ENCODE measurements at places on chromosomes 2 and 18.

- no peak for DNase-seq
These were observed 13.1 kb downstream of the ZAP70 start for GRCh38 chr2:97726261-97727064.

DNA sequence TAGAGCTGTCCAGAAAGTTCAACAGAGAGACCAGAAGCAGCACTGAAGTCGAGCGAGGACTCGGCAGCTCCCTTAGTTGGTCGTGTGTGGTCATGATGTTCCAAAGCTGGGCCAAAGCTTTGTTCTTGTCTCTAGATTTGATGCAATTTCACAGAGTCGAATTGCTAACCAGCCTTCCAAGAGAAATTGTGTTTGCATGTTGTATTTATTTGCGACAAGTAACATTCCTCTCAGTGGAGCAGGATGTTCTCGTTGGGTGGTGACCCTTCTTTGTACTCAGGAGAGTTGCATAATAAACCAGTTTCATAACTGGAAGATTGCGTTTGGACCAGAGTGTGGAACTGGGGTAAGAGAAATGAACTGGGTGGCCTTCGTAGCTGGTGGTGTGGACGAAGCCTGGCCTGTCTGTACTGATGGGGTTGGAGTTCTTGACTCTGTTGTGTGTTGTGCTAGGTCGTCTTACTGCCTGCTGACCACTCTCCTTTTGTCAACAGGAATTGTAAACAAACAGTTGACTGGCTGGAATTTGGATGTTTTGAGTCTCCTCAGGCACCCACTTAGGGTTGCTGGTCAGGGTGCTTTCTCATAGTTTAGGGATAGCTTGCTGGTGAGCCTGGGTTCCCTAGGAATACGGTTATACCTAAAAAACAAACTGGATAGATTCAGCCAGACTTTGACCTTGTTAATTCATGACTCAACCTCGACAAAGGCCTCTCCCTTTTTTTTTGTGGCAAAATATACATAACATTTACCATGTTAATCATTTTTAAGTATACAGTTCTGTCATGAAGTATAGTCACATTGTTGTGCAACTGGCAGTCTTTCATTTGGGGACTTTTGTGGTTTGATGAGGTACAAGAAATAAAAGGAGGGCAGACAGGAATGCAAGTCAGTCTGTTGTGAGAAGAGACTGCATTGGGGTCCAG, 28.9 kb upstream of the TOGARAM2 start:
- DNase-seq: no peak

- no peak for DNase-seq
These were observed 3.0 kb downstream of the MEIS1 start for GRCh38 chr2:66437691-66438497.

DNA sequence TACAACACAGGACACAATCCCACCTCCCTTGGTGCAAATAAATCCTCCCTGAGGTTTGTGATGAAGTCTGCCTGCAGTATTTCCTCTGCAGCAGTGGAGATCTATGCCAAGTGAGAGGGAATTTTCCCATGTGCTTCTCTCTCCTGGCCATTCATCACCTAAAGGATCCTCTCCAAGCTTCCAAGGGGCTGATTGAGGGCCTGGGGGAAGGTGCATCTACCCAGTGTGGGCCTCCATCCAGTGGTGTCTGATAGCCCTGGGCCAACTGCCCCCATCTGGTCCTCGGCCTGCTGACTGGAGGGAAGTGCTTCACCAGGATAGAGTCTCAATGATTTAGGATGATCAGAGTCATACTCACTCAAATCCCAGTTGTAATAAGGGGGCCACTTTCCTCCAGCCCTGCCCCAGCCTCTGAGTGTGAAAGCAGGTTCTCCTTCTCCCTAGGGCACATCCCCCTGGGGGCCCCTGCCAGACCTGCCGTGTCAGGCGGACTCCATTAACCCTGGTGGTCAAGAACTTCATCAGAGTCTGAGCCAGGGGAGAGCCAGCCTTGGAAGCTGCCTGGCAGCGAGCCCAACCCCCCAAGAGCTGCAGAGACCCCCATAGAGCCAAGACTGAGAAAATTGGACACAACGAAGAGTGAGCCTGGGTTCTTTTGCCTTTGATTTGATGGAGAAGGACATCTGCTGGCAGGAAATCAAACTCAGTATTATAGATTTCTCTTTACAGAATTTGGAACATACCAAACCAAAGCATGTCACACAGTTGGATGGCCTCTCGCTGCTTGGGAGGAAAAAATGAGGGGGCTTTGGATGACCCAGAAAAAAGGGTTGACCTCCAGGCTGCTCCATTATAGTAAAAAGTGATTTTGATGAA, 509.6 kb downstream of the CMPK2 start:
- no peak for DNase-seq

DNA sequence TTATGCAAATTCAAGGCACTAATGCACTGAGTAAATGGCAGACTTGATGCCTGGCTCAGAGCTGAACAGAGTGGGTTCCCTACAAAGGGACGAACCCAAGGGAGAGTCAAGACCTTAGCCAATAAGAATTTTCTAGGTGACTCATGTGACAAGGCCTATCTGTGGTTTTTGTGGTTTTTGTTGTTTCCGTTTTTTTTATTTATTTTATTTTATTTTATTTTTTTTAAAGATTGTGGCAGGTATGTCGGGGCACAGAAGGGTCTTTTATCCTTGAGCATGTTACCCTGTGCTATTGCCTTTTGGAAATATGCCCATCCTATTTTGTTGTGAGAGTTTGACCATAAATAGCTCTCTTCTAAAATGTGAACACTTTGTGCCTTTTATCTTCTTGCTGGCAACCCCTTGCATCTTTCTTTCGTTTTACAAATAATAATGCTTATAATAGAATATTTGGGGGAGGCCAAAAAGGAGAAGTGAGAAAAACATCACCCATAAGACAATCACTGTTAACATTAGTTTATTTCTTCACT, 113.4 kb upstream of the AQP4 start:
- no peak for DNase-seq

DNA sequence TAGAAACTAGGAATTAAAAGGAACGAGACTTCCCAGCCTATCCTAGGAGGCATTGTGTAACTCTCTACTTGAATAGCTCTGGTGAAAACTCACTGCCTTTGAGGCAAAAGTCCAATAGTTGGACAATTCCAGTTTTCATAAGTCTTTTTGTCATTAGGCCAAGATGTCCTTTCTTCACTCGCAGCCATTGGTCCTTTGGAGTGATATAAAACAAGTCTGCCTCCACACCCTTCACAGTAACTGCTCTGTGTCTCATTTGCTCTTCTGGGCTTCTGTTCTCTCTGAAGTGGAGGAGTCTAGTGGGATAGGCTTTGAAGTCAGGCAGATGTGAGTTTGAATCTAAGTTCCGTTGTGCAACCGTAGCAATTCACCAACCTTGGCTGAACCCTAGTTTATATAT, 28.2 kb downstream of the ANTXR1 start:
- DNase-seq: no peak

DNA sequence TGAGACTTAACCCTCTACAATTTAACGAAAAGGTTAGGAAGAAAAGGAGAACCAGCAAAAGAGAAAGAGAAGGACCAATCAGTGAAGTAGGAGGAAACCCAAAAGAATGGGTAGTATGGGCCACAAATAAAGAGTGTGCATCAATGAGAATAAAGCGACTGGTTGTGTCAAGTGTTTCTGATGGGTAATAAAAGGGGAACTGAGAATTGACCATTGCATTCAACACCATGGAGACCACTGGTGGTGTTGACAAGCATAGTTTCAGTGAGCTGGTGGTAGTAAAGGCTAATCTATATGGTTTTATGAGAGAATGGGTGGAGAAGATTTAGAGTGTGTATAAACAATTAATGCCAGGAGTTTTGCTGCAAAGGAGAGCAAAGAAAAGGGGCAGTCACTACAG, 75.4 kb downstream of the CSRNP3 start:
- DNase-seq: no peak

- DNase-seq: no peak
These were observed 447 bp downstream of the GGCX start for GRCh38 chr2:85560812-85561279.

DNA sequence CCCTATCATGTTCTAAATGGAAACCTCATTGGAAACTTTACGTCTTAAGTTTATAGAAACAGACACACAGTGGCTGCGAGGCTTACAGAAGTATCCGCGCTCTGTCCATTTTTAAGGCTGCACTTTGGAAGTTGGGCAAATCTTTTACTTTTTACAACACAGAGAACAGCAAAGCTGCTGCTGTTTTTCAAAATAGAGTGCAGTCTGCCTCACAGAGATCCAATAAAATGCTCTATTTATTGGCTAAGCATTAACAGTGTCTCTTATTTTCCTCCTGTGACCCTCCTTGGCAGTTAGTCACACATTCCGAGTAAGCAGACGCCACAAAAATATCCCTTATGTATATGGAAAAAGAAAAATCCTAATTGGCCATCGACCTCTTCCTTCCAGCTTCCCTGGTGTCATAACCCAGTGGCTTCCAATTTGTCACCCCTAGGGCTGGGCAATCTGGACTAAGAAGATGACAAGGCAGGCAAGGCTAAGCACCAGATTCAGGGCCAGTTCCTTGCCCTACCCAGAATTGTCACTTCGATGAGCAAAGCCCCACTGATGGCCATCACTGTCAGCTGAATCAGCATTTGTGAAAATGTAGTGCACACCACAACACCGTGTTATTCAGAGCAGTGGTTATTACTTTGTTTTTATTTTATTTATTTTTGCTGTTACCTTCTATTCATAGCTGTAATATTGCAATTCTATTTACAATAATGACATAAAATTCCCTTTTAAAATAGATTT, 47.7 kb upstream of the MEIS1 start:
- no peak for DNase-seq

- peak; percentile 38 for DNase-seq
These were observed 70.2 kb downstream of the AOX1 start for GRCh38 chr2:200655918-200656580.

DNA sequence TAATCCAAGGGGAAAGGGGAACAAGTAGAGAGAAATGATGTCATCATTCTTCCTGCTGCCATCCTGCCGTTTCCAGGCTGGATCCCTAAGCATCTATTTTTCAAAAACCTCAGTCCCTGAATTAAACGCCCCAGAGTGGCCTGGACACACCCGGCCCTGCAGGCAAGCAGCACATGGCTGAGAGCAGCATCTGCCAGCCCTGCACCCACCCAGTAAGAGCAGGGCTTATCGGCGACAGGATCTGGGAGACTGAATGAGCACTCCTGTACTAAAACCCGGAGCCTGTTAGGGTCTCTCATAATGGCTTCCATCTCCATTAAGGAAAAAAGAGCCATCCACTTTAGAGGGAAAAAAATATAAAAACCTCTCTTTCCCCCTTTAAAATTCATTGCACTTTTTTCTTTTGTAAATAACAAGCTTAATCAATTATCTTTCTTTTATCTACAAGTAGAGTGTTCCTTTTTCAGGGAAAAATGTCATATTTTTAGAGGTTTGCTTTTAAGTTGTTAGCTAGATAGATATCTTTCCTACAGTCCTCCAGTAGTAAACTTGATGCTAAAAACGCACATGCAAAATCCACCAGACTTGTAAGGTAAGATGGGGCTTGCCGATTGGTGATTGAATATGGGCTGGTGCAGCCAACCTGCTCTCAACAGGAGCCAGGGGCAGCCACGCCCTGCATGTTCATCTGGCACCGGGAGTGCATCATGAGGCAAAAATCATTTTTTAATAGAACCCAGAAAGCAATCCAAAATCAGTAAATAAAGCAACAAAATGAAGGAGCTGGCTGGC, 457.8 kb downstream of the EIPR1 start:
- DNase-seq: no peak

DNA sequence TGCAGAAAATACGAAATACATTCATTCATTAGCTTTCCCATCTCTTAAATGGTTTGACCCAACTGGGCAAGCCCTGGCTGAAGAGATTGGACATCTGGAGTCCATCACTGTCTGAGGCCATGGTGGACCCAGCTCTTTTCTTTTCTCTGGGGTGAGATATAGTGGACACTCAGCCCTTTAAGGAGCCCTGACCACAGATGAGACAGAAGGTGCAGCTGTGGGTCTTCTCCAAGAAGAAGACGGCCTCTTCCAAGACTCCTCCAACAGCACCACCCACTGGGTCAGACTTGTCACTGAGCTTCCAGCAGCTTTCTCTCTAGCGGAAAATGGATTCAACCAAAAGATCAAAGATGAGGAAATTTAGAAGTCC, 27.2 kb downstream of the TWIST2 start:
- no peak for DNase-seq

GRCh38 chr18:50819027-50819727, 639 bp downstream of the MRO start:
- no peak for DNase-seq

GRCh38 chr18:24976502-24976901, 375.5 kb downstream of the ZNF521 start:
- no peak for DNase-seq

- no peak for DNase-seq
These were observed 264.7 kb downstream of the TCF4 start for GRCh38 chr18:55323051-55323994.

DNA sequence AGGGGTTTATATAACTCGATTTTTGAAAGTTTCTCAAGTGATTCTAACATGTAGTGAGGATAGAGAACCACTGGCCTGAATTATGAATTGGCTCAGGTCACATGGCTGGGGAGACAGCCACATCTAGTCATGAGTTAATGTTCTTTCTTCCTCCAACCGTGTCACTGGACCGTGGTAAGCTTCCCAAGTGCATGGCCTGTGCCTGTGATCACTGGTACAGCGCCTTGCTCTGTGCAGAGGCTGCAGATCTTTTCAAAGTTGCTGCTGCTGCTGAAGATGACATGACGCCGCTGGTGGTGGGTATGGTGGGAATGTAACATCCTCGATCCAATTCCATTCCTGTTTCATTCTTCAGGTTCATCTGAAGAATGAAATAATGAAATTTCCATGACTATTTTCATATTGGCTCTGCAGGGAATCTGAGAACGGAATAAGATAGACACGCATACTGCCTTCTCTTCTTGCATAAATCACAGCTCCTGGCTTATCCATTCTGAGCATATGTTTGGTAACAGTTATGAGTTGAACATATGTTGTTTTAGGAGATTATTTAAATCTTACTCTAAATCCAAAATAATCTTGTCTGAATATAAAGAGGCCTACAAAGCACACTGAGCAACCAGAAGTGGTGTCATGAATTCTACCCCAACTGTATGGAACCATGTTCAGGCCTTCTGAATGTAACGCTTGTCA, 100.5 kb upstream of the THSD7B start:
- DNase-seq: no peak

DNA sequence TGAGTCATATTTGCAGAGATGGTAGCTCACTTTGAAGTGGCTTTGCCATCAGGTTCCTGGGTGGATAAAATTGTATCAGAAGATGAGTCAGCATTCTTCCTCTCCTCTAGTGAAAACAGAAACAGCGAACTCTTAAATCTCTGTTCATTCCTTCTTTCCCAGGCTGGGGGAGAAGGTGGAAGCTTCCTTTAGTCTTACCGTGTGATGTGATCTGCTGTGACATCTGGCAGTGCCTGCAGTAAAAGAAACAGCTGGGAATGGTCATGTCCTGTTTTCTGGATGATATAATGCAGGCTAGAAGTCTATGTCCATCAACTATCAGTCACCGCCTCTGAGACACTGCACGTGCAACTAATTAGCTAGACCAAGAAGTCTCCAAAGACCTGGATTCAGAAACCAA, 171.6 kb downstream of the VAPA start:
- peak; percentile 79 for DNase-seq

- DNase-seq: no peak
These were observed 811 bp downstream of the ADD2 start for GRCh38 chr2:70767079-70767698.

GRCh38 chr2:141200191-141200590, 930.6 kb downstream of the LRP1B start:
- no peak for DNase-seq

- no peak for DNase-seq
These were observed 8.9 kb downstream of the AGBL5 start for GRCh38 chr2:27060323-27060722.

- peak; percentile 12 for DNase-seq
These were observed 120.4 kb downstream of the DCDC2C start for GRCh38 chr2:3823748-3824147.
